ENCODE measurements at places on chromosomes 1 and 21.

DNA sequence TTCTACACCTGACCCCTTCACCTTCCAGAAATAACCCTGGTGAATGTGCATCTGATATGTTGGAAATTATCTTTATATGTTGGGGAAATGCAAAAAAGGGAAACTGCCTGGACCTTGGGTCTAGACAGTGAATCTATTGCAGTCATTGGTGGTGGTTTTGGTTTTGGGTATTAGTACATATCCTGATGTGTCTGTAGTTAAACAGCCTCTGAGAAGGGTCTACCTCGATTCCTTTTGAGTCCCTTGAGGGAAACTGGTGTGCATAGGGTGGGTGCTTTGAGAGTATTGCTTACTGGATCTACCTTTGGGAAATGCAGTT is 127.3 kb upstream of the KIAA0040 start:
- DNase-seq = no peak

DNA sequence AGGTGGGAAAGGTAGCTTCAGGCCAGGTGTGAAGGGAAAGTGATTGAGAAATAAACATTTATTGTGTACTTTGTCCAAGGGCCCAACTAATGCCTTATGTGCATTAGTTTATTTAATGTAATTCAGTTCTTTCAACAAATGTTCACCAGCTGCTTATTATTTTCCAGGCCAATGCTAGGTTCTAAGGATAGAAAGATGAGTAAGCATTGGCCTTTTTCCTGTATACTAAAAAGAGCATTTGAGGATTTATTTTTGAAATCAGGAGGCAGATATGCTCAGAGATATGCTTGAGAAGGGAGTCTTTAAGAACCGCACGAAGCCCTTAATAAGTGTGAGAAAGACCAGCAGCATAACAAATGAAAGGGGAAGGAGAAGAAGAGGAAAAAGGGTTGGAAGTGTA is 32.0 kb downstream of the CLCA1 start:
- no peak for DNase-seq

GRCh38 chr1:33320619-33321165 is at the start of gene A3GALT2:
A3GALT2 (minus strand) TSS chr1:33321098; CDS start chr1:33321098, 0 bp downstream.
- no peak for DNase-seq

GRCh38 chr1:165641231-165641987 is 10.4 kb downstream of the MGST3 start:
- DNase-seq = no peak

- no peak for DNase-seq
Observed at GRCh38 chr1:204659056-204659455, 26.5 kb downstream of the LRRN2 start.

DNA sequence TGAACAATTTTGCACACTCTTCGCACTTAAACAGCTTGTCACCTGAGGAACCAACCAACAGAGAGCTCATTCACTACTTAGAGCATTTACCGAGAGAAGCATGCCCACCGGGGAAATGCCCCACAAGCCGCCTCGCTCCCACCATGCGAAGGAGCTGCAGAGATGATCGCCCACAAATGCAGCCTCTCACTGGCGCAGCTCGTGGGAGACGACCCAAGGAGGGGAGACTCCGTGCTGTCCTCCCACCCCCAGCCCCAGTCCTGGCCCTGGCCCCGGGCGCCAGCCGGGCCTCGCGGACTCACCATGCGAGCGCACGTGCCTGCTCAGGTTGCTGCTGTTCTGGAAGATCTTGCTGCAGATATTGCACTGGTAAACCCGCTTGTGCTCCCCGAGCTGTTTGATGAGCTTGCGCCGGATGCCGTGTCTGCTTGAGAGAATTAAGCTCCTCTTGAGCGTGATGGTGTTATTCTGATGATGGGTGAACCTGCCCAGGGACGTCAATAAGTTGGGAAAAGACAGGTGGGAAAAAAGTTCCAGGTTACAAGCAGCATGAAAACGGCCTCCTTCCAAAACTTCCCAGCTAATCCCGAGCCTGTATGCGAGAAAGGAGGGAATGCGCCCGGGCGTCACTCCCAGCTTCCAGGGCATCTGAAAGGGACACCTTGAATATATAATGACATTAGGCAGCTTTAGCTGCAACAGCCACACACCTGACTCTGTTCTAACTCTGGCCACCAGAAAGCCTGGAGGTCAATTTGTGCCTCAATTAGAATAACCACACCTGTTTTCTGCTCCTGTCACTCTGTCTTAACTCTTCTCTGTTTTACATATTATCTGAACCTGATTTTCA is 42.8 kb downstream of the PRDM15 start:
- DNase-seq = no peak

GRCh38 chr1:27884006-27884954 is 11.9 kb downstream of the THEMIS2 start:
- no peak for DNase-seq

All from stimulated activated CD8-positive, alpha-beta memory T cell treated with anti-CD3 and anti-CD28 coated beads, Interleukin-2, amount 100 ng/mL, for 1 hour (primary cell).